Esophagus muscularis mucosa (tissue), 4 donors: ENCODE measurements at places on chromosomes 7 and 10. TPM values are rescaled to one million over a fixed set of nuclear protein-coding genes. Genes with fewer than 3 reads are reported as not detected.

DNA sequence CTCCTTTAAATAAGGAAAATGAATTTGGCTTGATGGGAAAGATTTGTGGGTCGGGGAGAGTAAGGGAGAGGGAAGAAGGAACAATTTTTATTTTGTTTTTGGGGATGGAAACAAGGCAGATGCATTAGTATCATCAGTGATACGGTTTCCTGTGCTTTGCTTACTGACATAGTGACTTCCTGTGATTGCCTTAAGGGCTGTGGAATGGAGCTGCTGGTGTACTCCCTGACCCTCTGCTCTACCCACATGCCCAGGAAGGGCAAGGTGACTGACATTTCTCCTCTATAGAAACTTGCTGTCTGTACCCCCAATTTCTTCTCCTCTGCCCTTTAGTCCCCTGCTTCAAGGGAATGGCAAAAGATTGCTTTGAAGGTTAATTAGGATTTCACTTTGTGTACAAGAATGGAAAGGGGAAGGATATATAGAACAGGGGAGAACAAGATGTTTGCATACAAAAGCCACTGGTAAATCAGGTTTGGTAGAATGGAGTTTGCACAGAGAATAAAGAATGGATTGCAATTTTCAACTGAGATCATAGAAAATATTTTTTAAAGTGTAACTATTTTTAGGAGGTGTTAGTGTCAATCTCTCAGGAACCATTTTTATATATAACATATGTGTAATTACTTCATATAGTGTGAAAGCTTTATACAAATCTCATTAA, 129.0 kb upstream of the AGR3 start:
- no peak for DNase-seq

DNA sequence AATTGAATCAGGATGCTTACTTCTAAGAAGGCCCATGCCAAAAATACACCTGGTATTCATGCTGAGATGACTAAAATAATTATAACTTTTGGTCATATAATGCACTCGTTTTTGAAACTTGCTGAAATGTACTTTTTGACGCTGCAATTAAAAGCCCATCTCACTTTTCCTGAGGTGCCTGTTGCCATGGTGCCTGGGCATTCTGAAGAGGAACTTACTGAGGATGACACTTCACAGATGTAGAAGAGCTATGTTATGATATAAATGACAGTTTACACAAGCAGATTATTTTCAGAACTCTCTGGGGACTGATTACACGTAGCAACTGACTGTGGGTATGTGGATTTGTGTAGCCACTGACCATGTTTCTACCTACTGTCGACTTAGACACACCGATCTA, 182.4 kb downstream of the TPK1 start:
- DNase-seq: no peak

DNA sequence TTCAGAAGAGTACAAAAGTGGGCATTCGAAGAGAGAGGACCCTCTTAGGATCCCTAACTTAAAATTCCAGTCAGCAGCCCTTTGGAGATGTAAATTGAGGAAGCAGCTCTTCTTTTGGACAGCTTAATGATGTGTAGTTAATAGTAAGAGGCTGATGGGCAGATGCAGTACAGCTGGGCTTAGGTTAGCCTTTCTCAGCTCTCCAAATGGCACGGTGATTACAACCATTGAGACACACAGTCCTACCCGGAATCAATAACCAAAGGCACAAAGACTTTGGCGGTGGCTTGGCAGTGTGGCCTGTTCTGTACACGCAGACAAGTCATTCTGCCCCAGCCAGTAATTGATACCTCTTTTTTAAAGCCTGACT, 26.8 kb downstream of the GAD2 start:
- DNase-seq: no peak

DNA sequence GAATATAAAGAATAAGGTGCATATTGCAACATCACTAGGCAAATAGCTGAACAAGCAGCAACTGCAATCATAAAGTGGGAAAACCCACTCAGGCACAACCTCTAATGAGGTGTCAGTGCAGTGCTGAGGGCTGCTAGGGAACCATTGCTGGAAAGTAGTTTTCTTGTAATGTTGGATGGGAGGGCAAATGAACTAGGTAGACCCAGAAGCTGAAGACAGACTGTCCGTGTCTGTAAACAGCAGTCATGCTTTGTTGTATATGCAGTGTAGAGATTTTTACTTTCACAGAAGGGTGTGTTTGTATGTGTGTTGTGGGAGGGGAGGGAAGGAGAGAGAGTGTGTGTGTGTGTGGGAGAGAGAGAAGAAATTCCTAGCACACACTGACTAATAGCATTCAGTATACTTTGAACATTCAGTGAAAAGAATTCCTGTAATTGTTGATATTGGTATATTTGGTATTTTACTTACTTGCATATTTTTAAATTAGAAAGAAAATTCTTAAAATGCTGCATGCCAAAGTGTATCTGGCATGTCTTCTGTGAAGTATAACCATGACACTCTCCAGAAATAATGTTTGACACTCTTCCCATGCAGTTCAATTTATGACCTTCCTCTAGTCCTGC, 28.8 kb downstream of the ITGB8 start:
- no peak for DNase-seq

TFR2 gene
- 0.17 TPM for total RNA-seq

- no peak for DNase-seq
These were observed 237.7 kb downstream of the ETV1 start for GRCh38 chr7:13751766-13752165.

- no peak for DNase-seq
These were observed 65.2 kb downstream of the CALCR start for GRCh38 chr7:93509303-93509702.

- DNase-seq: no peak
These were observed 2.8 kb downstream of the ASIC3 start for GRCh38 chr7:151051108-151051507.

DNA sequence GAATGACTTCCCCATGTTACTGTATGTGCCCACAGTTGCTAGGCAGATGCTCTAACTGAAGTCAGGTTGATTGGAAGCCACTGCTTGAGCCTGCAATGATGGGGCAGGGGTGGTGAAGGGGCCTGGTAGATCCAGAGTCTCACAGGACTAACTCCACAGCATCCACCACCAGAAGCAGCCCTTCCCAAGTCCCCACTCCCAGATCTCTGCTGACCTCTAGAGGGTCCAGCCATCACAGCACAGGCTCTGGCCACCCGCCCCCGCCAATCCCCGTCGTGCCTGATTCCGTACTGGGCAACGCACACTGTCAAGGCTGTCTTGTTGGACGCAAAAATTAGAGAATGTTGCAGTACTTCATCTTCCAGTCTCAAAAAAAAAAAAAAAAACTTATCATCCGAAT, 136.8 kb upstream of the PDE1C start:
- peak; percentile 89 for DNase-seq

GRCh38 chr10:78838141-78838657, 230.6 kb upstream of the ZMIZ1 start:
- no peak for DNase-seq

DNA sequence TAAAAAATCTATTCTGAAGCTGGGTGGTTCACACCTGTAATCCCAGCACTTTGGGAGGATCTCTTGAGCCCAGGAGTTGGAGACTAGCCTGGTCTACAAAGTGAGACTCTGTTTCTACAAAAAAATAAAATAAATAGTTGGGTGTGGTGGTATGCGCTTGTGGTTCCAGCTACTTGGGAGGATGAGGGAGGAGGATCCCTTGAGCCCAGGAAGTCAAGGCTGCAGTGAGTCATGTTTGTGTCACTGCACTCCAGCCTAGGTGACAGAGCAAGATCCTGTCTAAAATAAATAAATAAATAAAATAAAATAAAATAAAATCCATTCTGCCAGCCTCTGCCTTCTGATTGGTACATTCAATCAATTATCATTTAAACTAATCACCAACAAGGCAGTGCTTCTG, 17.5 kb downstream of the ZNF33A start:
- no peak for DNase-seq

DNA sequence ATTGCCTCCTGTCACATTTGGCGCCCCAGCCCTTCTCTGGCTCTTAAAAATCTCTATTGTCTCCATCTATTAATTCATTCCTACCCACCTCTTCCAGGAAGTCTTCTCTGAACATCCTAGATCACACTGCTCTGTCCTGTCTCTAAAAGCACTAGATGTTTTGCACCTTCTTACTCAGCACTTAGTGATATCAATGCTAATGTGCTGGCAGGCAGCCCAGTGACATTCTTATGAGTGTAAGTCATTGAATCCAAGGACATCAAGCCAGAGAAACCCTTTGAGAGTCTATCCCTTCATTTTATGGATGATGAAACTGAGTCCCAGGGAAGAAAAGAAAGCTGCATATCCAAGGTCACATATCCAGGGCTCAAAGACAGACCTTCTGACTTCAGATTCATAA, 48.3 kb upstream of the PAX2 start:
- no peak for DNase-seq

- DNase-seq: no peak
These were observed 296.3 kb upstream of the SEMA3D start for GRCh38 chr7:85483177-85483576.

GRCh38 chr10:78899996-78900714, 168.6 kb upstream of the ZMIZ1 start:
- DNase-seq: peak; percentile 92

GRCh38 chr10:71260622-71261325, 48.4 kb downstream of the UNC5B start:
- DNase-seq: no peak

SCRN1 gene
- total RNA-seq: 105 TPM

- no peak for DNase-seq
These were observed 4.5 kb downstream of the RBP4 start for GRCh38 chr10:93596539-93596938.

DNA sequence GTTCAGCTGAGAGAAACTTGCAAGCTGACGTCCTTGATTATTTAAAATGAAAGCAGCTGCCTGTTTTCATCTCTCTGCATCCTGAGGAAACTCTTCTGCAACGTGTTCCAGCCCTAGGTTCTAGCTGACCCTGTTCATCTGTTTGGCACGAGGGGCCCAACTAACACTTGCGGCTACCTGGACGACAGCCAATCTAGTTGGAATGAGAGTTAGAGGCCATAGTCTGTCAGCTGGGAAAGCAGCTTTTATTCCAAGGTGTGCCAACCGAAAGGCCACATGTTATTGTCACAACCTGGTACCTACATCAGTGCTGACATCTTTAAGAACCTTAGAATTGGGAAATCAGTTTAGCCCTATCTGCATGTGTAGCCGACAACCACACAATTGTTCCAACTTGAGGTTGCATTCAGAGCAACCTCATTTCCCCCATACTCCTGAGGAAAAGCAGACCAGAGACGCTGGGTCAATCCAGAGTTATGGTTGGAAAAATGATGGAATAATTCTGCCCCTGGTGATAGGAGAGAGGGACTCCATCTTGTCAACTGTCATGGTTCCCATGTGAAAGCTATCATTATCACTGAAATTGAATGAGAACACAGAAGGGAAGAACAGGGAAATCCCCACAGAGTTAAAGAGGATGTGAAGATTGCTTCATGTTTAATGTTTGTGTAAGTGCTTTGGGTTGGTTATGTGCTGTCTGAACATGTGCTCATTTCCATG, 121.6 kb downstream of the EGFR start:
- peak; percentile 89 for DNase-seq

GRCh38 chr10:10418387-10418786, 599.3 kb upstream of the CELF2 start:
- peak; percentile 47 for DNase-seq

LRIT1 gene
- total RNA-seq: not detected

GRCh38 chr10:79067241-79068202, 1.2 kb upstream of the ZMIZ1 start:
- peak; percentile 97 for DNase-seq

DNA sequence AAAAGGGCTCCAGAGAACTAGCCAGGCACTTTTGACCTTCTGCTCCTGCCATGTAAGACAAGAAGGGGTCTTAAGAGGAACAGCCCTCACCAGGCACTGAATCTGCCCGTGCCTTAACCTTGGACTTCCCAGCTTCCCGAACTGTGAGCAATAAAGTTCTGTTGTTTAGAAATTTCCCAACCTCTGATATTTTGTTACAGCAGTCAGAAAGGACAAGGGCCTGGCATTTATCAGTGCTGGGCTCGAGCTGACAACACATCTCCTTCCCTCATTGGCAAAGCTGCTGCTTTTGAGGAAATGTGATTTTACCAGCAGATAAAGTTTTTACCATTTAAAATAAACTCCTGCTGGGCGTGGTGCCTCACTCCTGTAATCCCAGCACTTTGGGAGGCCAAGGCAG, 103.5 kb downstream of the GPR26 start:
- no peak for DNase-seq

PAX4 gene
- not detected for total RNA-seq

- DNase-seq: no peak
These were observed 16.8 kb upstream of the ZNF467 start for GRCh38 chr7:149790146-149790548.

- DNase-seq: no peak
These were observed 547.8 kb upstream of the IGFBP3 start for GRCh38 chr7:46468753-46469356.

LLCFC1 gene
- total RNA-seq: not detected

OPALIN gene
- total RNA-seq: not detected

UCN3 gene
- not detected for total RNA-seq

GRCh38 chr10:18528292-18528691, 123.1 kb downstream of the NSUN6 start:
- DNase-seq: no peak

DNA sequence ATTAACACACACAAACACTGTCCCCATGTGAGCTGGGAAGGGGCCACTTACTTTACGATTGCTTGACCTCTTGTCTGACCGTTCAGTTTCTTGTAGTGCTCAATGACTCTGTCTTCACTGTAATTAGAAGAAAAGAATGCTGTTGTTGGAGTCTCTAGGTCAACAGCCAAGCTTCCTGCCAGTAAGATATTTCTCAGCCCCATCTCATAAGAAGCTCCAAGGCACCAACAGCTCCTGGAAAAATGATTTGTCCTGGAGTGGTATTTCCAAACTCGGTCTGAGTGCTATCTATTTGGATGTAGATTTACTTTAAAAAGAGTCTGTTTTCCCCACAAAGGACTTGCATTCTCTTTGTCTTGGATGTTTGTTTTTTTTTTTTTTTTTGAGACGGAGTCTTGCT, 153.7 kb downstream of the PRPF18 start:
- DNase-seq: no peak
